ENCODE measurements at places on chromosomes 4 and X.

DNA sequence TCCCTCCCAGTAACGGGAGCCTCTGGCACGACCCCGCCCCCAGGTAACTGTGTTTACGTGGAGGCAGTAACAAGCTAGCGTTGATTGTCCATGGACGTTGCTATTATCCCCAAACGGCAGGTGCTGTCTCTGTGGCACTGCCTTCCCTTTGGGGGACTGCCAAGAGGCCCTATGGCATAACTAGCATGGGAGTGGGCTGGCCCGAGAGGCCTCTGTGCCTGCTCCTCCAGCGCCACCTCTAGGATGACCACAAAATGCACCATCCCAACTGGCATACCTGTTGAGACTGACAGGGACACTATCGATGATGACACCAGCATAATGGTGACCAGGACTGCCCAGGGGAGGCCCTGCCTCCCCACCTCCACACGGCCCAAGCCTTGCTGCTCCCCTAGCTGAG, 1.5 kb downstream of the SRPK3 start:
- DNase-seq, result no peak

DNA sequence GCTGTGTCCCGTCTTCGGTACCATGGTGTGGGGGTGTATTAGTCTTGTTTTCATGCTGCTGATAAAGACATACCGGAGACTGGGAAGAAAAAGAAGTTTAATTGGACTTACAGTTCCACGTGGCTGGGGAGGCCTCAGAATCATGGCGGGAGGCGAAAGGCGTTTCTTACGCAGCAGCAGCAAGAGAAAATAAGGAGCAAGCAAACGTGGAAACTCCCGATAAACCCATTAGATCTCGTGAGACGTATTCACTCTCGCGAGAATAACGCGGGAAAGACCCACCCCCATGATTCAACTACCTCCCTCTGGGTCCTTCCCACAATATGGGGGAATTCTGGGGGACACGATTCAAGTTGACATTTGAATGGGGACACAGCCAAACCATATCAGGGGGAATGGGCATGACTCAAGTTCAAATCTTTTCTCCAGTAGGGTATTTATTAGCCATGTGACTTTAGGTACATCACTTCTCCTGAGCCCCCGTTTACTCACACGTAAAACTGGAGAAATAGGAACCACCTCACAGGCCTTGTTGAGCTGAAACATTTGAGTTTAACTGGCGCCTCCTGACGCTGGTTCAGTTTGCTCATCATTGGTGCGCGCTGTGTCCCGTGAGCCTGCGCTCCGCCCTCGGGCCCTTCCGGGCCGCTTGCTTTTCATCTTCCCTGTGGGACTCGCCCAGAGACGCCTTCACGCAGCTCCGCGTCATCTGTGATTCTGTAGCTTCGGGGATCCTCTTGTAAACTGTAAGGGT, 35.5 kb upstream of the FAT1 start:
- no peak for DNase-seq

GRCh38 chr4:76546327-76546726, 111.3 kb downstream of the SHROOM3 start:
- no peak for DNase-seq

DNA sequence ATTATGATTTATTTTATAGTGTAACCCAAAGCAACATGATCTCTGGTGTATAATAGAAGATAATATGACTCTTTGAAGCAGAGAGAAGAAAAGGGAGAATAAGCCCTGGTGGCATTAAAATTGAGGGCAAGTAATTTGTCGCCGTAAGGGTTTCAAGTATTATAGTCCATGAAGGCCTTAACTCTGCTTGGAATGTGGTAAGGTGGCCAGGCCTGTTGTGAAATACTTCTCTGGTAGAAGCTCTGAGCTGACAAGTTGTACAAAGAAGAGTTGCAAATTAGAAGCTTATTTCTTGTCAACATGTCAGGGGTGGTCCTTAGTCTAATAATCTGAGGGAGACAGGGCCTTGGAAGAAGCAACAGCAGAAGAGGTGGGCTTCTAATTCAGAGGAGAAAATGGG, 151.7 kb upstream of the HHIP start:
- DNase-seq, result no peak

- peak; percentile 82 for DNase-seq
These were observed 32.8 kb downstream of the ELOVL6 start for GRCh38 chr4:110165382-110166286.

- DNase-seq, result no peak
These were observed 48.9 kb upstream of the ADRA2C start for GRCh38 chr4:3717241-3717640.

- DNase-seq, result no peak
These were observed 170.5 kb downstream of the PALLD start for GRCh38 chr4:168667376-168667775.

DNA sequence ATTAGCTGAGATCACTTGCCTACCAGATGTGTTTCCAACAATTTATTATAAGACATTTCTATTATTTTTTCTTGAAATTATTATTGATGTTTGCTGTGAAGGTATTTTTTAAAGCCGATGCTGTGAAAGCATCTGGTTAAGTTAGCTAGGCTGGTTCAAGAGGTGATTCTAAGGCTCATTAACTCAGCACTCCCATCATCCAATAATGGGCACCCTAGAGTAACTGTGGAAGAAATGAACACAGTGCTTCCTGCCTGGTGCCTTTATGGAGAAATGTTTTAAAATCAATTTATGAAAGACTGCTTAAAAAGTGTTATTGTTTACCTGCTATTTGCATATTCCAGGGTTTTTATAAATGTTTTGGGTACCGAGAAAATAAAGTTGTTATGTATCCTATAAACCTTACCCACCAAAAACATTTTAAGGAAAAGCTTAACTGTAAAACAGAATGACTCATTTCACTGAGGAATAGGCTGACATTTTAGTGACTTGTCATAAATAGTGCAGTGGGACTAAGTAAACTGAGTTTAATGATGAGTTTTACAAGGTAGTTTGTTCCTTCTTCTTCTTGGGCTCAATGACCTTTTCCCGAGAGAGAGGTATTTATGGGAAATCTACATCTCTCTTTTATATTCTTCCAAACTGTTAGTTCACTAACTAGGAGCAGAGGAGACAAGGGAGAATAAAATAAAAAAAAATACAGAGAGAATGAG, 310.0 kb upstream of the AADAT start:
- no peak for DNase-seq

- no peak for DNase-seq
These were observed 150.4 kb downstream of the MGST2 start for GRCh38 chr4:139815778-139816601.

DNA sequence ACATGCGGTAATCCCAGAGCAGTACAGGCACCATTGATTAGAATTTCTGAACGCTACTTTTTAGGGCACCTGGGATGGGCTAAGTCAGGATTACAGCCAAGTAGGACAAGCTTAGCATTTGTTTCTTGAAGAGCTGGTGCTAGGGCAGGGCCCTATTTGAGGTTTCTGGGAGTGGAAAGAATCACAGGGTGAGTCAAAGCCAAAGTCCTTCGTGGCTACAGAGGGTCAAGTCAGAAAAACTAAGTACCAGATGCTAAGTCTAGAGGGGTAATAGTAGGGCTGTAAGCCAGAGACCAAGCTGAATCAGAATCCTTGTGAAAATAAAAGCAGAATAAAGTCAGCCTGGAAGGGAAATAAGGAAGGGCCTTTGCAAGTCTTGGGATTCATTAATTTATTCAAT, 448.6 kb downstream of the ZIC3 start:
- no peak for DNase-seq

DNA sequence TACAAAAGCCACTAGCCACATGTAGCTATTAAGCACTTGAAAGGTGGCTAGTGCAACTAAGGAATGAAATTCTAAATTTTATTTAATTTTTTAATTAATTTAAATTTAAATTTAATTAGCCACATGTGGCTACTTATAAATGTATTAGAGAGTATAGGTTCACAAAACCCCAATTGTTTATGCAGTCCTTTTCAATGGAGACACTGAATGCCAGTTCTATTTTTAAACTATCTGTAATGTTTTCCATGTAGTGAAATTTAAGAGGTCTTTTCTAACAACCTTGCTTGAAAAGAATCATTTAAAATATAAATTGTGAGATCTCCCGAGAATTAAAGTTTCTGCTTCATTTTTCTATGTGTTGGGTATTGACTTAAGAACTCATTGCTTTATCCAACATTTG, 153.0 kb downstream of the REELD1 start:
- no peak for DNase-seq

GRCh38 chr4:44662623-44663005, 11.2 kb upstream of the YIPF7 start:
- DNase-seq, result no peak

DNA sequence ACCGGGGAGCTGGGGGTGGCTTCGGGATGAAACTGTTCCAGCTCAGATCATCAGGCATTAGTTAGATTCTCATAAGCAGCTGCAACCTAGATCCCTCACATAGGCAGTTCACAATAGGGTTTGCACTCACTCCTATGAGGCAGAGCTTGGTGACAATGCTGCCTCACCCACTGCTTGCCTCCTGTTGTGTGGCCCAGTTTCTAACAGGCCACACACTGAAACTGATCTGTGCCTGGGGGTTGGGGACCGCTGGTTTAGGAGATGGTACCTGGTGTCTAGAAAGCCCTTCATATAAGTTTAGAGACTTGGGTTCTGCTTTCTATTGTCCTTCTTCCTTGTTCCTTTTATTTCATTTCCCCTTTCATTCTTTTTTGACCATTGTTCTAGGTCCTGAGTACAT, 234.2 kb downstream of the FRAS1 start:
- no peak for DNase-seq

GRCh38 chr4:11495291-11495690, 66.6 kb upstream of the HS3ST1 start:
- DNase-seq, result no peak

DNA sequence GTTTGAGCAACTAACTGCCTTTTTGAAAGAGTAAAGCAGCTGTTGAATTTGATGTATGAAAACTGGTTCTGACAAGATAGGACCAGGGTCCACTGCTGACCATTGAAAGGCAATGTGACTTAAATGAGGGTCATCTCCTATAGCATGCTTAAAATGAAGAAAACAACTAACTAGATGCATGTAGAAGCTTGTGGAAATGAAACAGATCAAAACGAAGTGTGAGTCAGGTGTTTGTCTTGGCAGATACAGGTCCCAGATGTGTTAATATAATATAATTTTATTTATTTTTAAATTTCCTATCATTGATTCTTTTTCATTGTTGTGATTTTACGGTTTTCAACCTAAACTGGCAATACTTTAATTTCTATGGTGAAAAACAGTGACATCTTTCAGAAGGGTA, 83.6 kb downstream of the ATOH1 start:
- DNase-seq, result no peak

DNA sequence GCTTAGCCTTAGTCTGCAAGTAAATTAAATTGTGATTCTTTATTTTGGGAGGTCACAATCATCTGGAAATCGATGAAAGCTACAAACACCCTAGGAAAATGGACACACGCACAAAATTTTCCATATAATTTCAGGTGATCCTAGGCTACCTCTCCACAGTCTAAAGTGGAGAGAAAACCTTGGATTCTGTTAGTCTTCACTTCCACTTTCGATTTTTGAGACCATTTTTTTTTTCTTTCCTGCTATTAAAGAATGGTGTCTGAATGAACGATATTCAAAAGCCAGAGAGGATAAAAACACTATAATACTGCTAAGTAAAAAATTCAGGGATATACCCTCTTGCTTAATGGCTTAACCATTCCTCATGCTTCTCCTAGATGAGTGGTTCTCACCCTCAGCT, 1.7 kb downstream of the FBXL5 start:
- no peak for DNase-seq

DNA sequence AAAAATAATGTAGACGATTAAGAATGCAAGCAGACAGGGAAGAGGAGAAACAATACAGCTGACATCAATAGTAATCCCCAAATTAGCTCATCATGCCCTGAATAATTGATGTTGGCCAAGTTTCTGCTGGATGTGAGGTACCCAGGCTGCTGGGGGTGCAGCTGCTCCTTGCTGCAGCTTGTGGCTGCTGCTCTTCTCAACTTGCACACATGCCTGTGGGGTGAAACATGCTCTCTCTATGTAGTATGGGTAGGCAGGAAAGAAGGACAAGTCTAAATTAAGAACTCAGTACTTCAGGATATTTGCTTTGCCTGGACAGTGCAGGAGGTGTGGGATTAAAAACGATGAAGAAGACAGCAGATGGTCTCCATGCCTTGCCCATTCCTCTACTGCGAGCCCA, 16.7 kb downstream of the EDA2R start:
- no peak for DNase-seq

- DNase-seq, result no peak
These were observed 63.1 kb upstream of the FREM3 start for GRCh38 chr4:143763587-143763986.

GRCh38 chr4:113645771-113646441, 115.6 kb downstream of the CAMK2D start:
- DNase-seq, result no peak

GRCh38 chrX:1925053-1925481, 310.2 kb downstream of the ASMT start:
- no peak for DNase-seq

DNA sequence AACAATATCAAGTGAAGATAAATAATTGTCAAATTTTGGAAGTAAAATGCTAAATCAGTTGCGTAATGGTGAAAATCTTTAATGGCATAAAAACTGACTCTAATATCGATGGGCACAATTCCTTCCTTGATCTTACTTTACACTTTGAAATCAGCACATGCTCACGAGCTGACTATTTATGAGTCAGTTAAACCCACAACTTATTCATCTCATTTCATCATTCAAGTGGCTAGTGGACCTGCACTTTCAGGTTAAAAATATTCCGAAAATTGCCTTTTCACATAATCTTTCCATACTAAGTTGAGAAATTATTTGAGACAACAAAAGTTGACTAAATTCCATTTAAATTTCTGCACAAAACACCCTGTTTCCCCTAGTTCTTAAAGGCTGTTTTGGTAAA, 582.1 kb upstream of the TENM3 start:
- no peak for DNase-seq

DNA sequence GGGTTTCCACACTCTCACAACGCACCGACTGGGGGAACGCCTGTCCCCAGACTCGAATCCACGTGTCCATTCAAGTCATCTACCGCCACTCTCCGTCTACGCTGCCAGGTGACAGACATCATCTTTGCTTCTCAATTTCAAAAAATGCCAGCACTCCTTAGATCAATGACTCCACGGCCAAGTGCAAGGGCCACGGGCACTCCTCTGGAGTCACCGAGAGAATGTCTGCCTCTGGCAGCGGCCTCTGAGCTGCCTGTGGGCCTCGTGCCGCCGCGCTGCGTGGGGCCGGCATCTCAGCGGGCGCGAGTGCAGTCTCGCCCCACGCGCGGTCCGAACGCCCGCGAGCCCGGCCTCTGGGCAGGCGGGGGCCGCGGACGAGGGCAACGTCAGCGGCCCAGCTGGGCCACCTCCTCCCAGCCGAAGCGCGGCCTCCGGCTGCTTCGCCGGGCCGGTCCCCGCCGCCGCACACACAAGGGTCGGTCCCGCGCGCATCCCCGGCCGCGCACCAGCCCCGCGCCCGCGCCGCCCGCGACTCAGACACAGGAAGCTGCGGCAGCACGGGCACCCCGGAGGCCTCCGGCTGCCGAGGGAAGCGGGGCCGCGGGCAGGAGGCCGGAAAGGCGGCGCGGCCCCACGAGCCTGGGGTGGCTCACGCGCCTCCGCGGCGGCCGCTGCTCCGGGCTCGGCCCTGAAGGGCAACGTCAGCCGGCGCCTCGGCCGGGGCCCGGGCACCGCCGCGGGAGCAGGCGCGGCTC, 450 bp downstream of the ACSL1 start:
- DNase-seq, result peak; percentile 33
